ENCODE measurements at places on chromosomes 6 and 20.
A peak's percentile ranks its signal among the peaks of the same experiment; 100 is the strongest.

DNA sequence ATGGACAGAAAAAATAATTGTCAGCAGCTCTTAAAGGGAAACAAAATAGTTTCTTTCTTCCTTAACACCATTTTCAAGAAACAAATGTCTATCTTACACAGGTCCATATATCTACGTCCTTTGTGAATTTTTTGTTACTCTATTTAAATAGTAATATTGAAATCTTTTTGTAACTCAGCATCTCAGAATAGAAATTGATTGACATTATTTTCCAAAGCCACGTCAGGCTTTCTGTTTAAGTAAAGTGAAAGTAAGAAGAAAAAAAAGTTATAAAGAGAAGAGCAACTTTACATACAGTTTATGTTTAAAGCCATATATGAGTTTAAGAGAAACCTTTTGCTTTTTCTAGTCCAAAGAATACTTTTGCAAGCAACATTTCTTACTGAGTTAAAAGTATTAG lies 402.9 kb upstream of the SOX4 start:
- no peak for DNase-seq

- DNase-seq, result no peak
Observed at GRCh38 chr20:31774408-31774807, 35.3 kb downstream of the TPX2 start.

DNA sequence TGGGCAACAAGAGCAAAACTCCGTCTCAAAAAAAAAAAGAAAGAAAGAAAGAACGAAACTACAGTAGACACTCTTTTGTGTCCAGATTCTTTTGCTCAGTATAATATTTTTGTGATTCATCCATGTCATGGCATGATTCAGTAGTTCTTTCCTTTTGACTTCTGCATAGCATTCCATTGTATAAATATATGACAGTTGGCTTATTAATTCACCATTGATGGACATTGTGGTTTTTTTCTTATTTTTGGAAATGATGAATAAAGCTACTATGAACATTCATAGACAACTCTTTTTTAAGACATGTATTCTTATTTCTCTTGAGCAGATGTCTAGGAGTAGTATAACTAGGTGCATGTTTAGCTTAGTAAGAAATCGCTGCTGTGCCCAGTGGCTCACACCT lies 10.3 kb upstream of the IER3 start:
- DNase-seq, result no peak

GRCh38 chr20:62025394-62025793 lies 40.3 kb downstream of the TAF4 start:
- peak; percentile 45 for DNase-seq

GRCh38 chr6:47144306-47144705 lies 102.2 kb upstream of the ADGRF1 start:
- no peak for DNase-seq

- no peak for DNase-seq
Observed at GRCh38 chr6:6283746-6284145, 36.7 kb downstream of the F13A1 start.

DNA sequence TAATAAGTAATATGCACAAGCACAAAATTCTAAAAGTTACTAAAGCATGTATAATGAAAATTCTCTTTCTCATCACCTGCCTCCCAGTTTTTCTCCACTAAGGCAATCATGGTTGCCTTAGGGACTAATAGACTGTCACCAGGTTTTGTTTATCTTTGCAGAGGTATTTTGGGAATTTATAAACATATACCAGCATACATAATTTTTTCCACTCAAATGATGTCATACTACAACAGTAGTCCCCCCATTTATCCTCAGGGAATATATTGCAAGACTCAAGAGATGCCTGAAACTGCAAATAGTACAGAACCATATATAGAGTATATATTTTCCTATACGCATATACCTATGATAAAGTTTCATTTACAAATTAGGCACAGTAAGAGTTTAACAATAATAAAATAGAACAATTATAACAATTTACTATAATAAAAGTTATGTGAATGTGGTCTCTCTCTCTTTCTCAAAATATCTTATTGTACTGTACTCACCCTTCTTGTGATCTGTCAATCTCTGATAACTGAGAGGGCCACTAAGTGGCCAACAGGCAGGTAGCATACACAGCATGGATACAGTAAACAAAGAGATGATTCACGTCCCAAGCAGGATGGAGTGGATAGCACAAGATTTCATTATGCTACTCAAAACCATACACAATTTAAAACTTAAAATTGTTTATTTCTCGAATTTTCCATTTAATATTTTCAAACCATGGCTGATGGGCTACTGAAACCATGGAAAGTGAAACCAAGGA lies 19.7 kb downstream of the RBL1 start:
- DNase-seq, result no peak

GRCh38 chr6:121321282-121321681 lies 13.0 kb downstream of the TBC1D32 start:
- no peak for DNase-seq

DNA sequence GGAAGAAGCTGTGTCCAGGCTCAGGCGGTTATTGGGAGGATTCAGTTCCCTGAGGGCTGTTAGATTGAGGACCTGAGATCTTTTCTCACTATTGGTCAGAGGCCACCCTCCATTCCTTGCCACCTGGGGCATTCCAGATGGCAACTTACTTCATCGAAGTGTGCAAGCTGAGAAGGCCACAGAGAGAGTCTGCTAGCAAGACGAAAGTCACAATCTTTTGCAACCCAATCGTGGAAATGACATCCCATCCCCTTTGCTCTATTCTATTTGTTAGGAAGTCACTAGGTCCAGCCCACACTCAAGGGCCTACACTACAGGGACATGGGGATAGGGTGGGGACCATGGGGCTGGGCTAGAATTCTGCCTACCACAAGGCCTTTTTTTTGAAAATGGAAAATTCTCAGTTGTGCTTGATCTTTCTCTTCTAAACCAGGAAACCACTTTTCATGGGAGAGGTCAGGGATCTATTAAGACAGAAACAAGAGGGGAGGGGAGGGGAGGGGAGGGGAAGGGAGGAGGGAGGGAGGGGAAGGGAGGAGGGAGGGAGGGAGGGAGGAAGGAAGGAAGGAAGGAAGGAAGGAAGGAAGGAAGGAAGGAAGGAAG lies 217.2 kb downstream of the BCAS1 start:
- no peak for DNase-seq

DNA sequence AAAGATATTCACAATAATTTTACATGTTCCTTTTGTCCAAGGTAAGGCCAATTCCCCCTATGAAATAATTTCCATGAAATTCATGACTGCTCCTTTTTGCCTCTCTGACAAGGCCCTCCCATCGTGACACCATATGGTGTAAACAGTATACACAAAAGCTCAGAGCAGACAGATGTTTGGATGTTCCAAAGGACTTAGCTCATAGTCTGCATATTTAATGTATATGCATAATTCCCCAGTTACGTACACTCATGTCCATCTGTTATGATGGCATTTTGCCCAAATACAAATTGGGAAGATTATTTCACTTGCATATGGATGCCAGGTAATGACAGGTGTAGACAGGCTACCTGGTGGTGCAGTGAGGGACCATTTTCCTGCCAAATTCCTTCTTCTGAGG lies 376.5 kb downstream of the KHDRBS2 start:
- DNase-seq, result no peak

- DNase-seq, result no peak
Observed at GRCh38 chr20:58227391-58228102, 906 bp downstream of the ANKRD60 start.

DNA sequence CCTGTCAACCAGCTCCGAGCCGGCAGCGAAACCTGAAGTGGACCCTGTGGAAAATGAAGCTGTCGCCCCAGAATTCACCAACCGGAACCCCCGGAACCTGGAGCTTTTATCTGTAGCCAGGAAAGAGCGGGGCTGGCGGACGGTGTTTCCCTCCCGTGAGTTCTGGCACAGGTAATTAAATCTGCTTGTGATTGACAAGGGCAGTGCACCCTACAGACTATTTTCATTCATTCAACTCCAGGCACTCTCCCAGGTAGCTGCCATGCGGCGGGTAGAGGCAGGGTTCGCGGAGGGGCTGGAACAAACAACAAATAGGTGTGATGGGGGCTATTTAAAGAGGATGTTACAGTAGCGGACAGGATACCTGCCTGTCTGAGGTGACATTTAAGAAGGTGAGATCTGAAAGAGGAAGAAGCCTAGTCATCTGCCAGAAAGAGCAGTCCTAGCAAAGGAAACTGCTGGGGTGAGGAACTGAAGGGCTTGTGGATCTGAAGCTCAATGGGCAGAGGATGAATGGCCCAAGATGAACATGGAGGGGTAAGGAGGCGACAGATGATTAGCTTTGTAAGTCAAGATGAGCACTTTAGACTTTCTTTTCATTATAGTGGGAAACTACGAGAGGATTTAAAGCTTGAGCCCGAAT lies 810 bp downstream of the MRPL18 start:
- DNase-seq, result no peak

DNA sequence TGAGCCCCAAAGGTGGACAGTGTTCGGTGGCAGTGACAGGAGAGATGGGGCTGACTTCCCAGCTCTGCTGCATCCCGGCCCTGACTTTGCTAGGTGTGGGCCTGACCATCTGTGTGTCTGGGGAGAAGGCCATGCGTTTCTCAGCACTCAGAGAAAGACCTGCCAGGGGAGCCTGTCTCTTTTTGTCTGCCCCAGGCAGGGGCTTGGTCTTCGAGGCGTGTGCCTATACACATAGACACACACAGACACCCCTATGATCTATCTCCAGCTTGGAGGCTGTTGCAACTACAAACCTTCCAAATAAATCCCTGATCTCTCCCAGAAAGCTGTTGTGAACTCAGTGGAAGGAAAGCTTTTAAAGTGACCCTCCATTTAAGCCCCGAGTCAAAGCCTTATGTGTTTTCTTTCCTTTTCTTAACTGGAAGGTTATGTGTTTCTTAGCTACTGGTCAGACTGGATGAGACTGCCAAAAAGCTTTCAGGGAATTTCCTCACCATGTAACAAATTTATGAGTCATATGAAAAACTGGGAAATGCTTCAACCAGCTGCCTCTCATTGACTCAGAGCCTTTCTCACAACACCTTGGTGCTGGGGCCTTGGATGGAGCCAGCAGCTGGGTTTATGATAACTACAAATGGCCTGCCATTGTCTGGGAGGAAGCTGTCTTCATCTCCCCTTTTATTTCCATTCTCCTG lies 102.6 kb downstream of the CDC5L start:
- DNase-seq, result no peak

- no peak for DNase-seq
Observed at GRCh38 chr6:140130074-140130473, 755.6 kb upstream of the CITED2 start.

DNA sequence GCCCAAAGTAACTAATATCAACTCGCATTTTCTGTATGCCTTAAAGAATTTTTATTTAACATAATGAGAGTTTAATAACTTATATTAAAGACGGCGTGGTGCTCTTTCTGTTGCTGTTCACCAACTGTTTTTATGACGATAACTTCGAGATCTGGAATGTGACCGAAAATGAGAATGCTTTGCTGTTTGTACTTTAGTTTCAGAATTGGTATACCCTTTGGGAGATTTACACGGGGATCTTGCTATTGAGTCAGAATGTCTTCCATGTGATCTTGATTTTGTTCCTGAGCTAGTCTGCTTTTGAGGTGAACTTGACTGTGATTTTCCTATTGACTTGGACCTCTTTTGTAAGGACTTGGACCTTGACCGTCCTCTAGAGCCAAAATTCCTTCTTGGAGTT lies 17.9 kb downstream of the PNRC1 start:
- DNase-seq, result no peak

DNA sequence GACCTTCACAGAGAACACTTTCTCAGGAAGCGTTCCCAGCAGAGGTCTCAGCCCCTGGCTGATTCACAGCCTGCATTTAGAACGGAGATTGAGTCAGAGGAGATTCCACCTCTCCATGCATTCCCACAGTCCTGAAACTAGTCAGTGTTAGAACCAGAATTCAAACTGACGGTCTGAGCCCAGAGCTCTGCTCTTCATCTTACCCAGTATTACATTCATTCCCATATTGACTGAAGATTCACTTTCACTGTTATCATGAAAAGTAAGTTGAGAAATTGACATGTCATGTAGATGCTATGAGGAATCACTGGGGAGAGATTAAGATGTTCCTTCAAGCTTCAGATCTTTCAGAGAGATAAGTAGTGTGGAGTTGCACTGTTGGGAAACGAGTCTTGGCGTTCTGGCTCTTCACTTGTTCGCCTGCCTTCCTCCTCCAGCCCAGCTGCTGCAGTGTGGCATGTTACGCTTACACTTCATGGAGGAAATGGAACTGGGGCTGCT lies 28.3 kb downstream of the MAS1 start:
- DNase-seq, result no peak

- DNase-seq, result no peak
Observed at GRCh38 chr6:113651120-113651519, 206.0 kb upstream of the MARCKS start.

- DNase-seq, result no peak
Observed at GRCh38 chr6:45830441-45831139, 185.1 kb downstream of the CLIC5 start.

GRCh38 chr6:14965424-14966075 lies 280.3 kb upstream of the JARID2 start:
- DNase-seq, result no peak

GRCh38 chr6:30940361-30940986 lies at the start of gene MUCL3:
Gene MUCL3, plus strand, starts transcription at chr6:30940973. Its CDS starts 27 bp downstream, at chr6:30941000.
- DNase-seq, result no peak

DNA sequence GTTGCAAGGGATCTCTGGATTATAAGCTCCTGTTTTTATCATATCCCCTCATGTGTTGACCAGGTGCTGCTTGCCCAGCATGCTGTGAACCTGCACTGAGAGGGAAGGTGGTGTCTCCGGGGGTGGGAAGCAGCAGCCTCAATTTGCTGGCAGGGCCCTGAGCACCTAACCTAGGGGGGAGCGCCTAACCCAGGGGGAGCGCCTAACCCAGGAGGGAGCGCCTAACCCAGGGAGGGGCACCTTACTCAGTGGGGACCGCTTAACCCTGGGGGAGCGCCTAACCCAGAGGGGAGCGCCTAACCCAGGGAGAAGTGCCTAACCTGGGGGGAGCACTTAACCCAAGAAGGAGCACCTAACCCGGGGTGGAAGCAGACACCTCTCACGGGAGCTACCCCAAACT lies 83.3 kb upstream of the QKI start:
- no peak for DNase-seq

- DNase-seq, result no peak
Observed at GRCh38 chr20:60292001-60292520, 333.8 kb downstream of the CDH26 start.

DNA sequence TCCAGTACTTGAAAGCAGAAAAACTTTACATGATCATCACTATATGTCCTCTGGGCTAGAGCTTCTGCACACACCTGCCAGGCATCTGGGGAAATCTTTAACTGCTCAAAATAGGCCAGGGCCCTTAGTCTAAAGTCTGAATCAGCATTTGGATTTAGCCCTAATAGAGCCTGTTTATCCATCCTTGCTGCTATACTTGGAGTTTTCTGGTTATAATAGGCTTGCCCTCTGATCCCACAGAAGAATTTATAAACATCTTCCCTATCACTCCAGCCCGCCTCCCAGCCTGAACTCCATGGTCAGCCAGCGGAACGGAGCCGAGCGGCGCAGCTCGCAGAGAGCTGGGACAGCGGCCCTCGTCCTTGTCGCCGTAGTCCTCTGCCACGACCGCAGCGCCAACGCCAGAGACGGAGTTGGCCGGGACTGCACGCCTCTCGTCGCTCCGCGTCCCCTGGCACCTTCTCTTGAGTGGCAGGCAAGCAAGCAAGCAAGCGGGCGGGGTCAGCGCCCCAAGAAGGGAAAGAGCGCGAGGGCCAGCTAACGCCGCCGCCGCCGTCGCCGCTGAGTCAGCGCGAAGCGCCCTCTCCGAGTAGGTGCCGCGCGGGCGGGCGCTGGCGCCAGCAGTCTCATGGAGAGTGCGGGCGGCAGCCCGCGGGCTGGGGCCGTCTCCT lies 25.4 kb upstream of the ASIP start:
- DNase-seq, result peak; percentile 92

GRCh38 chr6:53492860-53493634 lies 51.9 kb downstream of the GCLC start:
- peak; percentile 15 for DNase-seq

- no peak for DNase-seq
Observed at GRCh38 chr6:96234444-96234843, 218.7 kb downstream of the FUT9 start.

All from BE2C (cell line).